ENCODE measurements at places on chromosomes 4 and X. TPM values are rescaled to one million over a fixed set of nuclear protein-coding genes. Genes with fewer than 3 reads are reported as not detected.

Gene PHF8
- 34.9 TPM for total RNA-seq

DNA sequence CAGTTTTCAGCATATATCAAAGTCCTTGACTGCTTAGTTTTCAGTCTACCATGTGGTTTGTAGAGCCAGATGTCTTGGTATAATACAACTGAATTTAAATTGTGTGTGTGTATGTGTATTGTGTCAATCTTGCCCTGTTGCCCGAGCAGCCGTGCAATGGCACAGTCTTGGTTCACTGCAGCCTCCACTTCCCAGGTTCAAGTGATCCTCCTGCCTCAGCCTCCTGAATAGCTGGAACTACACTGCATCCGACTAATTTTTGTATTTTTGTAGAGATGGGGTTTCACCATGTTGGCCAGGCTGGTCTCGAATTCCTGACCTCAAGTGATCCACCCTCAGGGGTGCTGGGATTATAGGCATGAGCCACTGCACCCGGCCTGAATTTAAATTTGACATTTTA is 6.0 kb upstream of the KLHL5 start:
- no peak for DNase-seq

Gene UVSSA
- total RNA-seq, result 29.8 TPM

DNA sequence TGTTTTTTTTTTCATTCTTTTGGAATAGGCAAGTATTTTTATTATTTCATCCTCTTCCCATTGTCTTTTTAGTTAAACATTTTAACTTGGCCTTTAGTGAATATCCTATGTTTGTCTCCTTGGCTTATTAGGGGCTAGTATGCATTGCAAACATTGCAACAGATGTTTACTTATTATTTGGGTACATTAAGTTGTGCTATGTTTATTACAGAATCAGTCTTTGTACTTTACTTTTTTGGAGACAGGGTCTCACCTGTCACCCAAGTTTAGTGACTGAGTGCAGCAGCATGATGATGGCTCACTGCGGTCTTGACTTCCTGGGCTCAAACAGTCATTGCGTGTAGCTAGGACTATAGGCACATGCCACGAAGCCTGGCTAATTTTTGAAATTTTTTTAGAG is 51.1 kb upstream of the NUDT6 start:
- DNase-seq, result no peak

GRCh38 chr4:139567159-139567870 is 11.3 kb upstream of the SETD7 start:
- no peak for DNase-seq

DNA sequence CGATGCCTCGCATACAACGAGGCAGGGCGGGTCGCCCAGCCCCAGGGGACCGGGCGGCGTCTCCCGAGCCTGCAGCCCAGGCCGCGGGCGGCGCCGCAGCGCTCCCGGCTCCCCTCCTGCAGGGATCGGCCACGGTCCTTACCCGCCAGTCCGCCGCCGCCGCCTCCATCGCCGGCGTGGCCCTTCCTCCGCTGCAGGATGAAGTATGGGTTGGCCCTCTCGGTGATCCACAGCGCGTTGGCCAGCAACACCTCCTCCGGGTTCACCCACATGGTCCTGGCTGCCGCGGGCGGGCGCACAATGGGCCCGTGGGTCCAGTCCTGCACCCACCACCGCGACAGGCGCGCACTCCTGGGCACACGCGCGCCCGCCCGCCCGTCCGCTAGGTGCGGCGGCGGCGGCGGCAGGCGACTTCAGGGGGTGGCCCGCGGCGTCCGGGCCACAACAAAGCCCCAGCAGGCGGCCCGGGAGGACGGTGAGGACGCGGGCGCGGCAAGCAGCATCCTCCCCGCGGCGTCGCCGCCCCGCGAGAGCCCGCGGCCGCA is 339 bp downstream of the TBC1D9 start:
- DNase-seq, result no peak

Gene BRS3
- not detected for total RNA-seq

- DNase-seq, result no peak
These were observed 37.9 kb upstream of the GALNT7 start for GRCh38 chr4:173130687-173131086.

Gene GRIA3
- total RNA-seq, result 0.60 TPM

GRCh38 chrX:13645464-13646153 is 7.3 kb upstream of the TCEANC start:
- no peak for DNase-seq

DNA sequence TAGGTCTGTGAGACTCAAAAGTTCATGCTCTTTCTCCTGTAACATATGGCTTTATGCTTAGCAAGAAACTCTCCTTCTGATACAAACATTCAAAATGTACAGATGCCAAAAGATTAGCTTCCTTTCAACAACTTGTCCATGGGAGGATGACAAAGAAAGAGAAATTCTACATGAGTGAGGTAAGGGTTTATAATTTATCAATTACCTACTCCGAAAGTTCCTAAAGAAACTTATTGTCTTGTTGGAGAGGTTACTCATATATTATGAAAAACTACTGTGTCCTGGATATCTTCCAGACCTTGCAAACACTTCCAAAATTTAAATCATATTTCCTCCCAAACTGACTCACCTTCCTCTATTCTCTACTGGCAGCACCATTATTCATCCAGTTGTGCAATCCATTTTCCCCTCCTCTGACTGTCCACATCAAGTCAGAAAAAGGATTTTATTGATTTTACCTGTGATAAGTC is 65.1 kb downstream of the ENPEP start:
- DNase-seq, result no peak

Gene DNAAF6
- total RNA-seq, result not detected

DNA sequence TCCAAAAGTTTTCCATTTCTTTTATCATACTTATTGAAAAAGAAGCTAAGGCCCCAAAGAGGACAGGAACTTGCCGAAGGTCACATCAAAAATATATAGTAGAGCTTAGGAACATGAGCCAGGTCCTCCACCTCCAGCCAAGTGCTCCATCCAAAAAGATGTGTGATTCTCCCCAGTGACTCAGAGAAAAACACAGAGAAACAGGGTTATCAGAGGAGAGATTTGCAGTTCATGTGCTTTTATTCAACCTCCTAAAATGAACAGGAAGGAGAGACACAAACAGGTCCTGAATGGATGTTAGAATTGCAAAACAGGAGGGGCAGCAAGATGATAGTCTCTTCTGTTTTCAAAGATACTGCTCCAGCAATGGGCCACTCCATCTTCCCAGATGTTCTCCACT is 19.6 kb upstream of the FGF16 start:
- DNase-seq, result no peak
